NCI-H82 (cell line): ENCODE measurements at places on chromosomes 16 and 17.

DNA sequence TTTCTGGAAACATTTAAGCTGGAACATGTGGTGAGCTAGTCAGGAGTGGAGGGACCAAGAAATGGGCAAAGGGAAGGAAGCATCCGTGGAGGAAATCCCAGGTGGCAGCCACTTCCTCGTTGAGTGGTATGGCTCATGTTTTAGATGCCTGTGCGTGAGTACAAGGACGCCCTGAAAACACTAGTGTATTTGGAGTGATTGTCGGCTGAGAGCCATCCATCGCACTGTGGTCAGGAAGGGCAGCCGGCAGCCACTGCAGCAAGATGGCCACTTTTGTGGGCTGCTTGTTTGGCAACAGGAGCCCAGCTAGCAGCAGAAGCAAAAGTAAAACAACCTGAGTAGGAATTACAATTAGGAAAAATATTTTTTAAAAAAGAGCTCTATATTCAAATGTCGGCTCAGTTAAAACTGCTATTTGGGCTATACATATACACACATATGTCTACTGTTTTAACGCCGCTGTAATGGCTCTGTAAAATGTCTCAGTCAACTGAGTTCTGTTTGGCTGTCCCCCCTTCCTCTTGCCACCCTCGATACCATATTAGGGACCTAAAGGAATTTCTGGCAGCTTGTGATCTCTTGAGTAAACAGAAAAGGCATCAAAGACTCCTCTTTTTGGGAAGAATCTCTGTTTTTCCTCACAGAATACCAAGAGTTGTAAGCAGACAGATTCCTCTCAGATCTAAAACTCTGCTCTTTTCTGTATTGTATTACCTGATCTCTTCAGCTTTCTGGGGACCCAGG, 39.2 kb downstream of the BRD7 start:
- no peak for DNase-seq

DNA sequence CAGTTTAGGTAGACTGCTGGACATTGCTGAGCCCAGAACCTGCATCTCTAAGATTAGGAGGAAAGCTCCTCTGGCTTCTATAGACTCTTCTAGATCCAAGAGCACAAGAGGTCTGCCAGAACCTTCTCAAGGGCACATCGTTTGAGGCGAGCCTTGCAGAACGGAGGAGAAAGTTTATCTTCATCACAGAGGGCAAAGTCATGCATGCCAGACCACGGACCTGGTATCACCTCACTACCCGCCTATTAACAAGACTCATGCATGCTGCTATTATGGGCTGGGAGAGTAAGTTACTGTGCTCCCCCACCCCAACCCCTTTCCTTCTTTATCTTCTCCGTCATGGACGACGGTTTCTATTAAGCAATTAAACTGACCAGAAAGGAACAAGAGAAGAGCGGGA, 23.3 kb downstream of the MYH11 start:
- no peak for DNase-seq

- no peak for DNase-seq
These were observed 122.9 kb downstream of the ABCA8 start for GRCh38 chr17:68832109-68832802.

DNA sequence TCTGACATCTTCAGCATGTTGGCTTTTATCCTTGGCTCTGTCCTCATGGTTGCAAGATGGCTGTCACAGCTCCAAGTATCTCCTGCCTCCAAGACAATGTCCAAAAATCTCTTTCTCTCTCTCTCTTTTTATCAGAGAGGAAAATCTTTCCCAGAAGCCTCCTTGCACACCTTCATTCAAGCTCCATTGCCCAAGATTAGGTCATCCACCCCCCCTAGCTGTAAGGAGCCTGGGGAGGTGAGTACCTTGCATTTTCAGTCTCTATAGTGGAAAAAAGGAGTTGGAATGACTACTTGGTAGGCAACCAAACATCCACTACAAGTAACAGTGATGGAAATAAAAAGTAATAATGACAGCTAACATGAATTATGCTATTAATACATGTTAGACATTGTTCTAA, 22.0 kb upstream of the NSMCE1 start:
- DNase-seq, result no peak
